ENCODE measurements at places on chromosomes 2 and 18.

GRCh38 chr2:54579061-54579681, 123.0 kb downstream of the SPTBN1 start:
- no peak for DNase-seq

DNA sequence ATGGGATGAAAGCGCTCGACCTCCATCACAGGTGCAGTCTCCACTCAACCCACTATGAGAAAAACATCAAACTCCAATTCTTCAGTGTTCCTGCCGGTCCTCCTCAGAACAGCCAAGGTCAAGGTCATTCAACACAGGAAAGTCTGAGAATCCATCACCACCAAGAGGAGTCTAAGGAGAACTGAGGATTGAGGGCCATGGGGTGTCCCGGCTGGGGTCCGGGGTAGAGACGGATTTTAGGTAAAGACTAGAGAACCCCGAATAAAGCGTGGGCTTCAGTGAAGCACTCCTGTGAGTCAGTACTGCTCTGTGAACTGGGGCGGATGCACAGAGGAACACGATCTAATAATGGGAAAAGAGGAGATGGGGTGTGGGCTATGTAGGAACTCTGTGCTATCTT, 41.8 kb downstream of the PTGR3 start:
- DNase-seq = no peak

GRCh38 chr2:105379741-105380186, 19.1 kb downstream of the FHL2 start:
- no peak for DNase-seq

- no peak for DNase-seq
Measured at GRCh38 chr2:176514805-176515500, 245.7 kb downstream of the MTX2 start.

DNA sequence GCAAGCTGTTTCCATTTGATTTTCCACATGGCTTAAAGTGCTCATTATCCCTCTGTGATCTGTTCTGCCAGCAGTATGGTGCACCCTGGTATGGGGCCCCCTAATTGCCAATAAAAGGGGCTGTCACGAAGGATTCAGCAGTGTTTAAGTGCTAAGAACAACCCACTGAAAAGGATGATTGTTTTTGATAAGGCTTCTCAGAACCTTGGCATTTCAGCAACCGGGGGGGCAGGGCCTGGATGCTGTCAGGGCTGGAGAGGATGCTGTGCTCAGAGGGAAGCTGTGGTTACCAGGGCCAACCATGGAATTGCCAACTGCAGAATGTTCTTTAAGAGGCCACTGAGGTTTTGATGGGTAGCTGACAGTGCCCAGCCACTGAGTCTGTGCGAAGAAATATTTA, 117.8 kb downstream of the CTIF start:
- DNase-seq = no peak

DNA sequence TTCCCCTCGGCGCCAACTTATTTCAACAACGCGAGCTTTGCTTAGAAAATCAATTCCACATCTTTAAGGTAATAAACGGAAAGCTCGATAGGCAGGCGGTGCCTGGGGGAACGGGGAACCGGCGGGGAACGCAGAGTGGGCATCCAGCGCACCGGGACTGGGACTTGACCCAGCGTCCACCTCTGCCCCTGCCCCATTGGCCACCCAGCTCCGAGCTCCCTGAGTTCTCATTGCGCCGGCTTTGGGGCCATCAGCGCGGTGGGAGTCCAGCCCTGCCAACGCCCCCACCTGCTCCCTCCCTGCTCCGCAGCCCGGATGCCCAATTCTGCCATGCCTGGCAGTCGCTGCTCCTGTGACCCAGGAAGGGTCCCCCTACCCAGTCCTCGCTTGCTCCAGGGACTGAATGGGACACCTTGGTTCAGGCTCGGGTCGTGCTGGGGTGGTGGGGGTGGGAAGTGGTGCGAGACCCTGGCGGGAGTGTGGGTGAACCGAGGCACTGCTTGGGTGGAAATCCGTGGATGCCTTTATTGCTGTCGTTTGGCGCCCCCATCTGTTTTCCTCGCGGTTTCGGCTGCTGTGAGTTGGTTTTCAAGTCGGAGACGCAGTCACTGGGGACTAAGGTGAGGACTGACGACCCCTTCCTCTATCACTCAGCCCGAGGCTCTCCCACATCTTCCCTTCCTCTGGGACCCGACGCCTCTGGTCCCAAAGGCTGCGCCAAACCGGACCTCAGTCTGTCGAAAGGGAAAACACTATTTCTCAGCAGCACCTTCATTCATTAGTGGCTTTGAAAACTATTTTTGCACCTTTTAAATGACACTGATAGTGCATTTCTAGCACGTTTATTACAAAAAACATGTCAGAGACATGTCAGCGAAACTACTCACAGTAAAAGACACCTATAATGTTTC, 2.4 kb upstream of the EVX2 start:
- peak; percentile 14 for DNase-seq

DNA sequence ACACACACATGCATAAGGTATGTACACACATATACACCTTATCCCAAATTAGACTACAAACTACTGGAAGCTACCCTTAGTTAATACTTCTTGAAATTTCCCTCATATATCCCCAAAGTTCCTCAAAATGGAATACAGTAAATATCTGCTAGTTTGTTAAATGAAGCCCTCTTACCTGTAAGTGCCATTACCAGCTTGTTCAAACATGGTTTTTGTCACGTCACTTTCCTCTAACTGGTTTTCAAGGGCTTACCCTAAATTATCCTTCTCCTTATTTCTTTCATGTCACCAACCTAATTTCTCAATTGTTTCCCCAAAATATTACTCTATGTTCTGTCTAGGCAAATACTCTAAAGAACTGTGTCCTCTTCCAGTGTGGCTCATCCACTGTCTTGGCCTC, 24.4 kb upstream of the KIDINS220 start:
- DNase-seq = no peak

DNA sequence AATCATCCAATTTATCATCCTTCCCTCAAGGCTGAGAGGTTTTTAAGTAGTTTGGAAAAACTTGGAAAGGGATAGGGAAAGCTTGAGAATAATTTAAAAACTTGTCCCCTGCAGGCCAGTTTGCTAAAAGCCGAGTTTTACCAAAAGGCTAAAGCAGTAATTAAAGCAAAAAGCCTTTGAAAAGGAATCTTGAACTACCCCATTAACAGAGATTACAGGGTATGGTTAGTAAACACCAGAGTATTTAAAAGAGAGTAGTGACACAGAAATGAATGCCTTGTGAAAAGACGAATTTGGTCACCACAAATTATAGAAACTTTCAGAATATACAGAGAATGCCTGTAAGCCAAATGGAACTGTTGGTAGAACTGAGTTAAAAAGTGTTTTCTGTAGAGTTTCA, 85.0 kb downstream of the FMNL2 start:
- DNase-seq = no peak

DNA sequence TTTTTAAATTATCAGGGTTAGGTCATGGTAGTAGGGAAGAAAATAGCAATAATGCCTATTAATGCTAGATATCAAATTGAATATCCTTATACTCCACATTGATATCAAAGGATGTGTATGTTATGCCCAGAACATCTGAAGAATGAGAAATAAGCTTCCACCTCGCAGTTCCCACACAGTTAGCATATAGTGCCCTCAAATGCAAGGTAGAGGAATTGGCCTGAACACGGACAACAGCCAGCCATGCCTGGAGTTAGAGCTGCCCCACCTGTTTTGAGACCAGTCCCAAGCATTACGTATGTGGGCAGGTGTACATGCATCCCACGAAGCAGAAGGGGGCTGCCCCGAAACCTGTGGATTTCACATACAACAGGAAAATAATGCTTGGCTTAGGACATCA, 79.6 kb downstream of the SUMO1 start:
- no peak for DNase-seq

DNA sequence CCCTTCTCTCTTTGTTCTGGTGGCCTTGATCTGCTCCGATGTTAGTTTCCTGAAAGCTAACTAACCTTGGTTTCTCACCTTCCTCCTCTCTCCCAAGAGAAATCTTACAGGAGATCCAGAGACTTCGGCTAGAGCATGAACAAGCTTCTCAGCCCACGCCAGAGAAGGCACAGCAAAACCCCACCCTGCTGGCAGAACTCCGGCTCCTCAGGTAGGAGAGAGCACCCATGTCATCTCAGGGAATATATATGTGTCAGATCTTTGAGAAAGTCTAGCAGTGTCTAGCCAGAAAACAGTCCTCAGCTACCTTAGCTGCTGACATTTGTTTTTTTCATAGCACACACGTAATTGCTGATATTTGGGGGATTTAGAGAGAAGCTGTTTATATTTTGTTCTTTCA, 148.1 kb downstream of the DTNA start:
- no peak for DNase-seq

DNA sequence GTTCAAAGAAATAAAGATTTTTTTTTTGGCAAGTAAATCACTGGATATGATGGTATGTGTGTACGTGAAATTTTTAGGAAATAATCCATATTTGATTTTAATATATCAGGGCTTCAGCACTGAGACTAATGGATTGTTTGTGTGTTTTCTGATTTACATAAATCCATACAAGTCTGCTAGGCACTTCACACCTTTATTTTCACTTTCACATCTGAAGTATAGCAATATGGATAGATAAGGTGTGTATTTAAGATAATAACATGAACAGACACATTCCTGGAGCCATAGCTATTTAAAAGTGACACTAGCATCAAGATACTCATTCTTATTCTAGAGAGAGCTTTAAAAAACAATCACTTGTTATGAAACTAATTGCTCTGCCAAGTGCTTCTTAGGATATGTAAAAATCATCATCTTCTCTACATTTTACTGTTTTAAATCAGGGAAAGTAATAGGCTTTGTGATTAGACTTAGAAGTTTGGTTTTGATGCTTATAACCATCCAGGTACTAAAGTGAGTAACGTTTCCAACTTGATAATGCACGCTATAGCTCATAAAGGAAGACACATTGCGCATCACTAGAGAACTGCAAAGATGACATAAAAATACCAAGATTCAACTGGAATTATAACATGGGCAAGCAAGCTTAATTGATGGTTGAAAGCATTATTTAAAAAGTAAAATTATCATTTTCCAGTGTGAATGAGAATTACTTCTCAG, 208.9 kb downstream of the ZEB2 start:
- no peak for DNase-seq

DNA sequence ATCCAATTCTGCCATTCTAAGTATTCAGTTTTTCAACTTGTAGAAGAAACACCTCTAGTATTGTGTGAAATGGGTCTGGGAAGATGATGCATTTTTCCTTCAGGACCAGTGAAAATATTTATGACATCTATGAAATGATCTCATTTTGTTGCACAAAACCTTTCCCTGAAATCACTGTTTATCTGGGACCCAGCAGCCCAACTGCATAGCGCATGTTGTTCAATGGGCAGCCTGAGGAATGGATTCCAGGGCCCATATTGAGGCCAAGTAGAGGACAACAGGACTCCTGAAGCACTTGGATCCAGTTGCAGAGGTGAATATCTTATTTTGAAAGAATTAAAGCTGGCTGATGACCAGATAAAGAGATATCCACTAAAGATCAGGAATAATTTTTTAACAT, 7.3 kb downstream of the RBMS1 start:
- DNase-seq = no peak

GRCh38 chr2:96153291-96153713, 8.1 kb upstream of the DUSP2 start:
- no peak for DNase-seq

GRCh38 chr2:100427627-100428258, 10.3 kb upstream of the CHST10 start:
- DNase-seq = peak; percentile 50

GRCh38 chr2:62586981-62587380, 81.0 kb upstream of the TMEM17 start:
- peak; percentile 28 for DNase-seq

- DNase-seq = no peak
Measured at GRCh38 chr2:8452979-8453903, 228.6 kb upstream of the ID2 start.

DNA sequence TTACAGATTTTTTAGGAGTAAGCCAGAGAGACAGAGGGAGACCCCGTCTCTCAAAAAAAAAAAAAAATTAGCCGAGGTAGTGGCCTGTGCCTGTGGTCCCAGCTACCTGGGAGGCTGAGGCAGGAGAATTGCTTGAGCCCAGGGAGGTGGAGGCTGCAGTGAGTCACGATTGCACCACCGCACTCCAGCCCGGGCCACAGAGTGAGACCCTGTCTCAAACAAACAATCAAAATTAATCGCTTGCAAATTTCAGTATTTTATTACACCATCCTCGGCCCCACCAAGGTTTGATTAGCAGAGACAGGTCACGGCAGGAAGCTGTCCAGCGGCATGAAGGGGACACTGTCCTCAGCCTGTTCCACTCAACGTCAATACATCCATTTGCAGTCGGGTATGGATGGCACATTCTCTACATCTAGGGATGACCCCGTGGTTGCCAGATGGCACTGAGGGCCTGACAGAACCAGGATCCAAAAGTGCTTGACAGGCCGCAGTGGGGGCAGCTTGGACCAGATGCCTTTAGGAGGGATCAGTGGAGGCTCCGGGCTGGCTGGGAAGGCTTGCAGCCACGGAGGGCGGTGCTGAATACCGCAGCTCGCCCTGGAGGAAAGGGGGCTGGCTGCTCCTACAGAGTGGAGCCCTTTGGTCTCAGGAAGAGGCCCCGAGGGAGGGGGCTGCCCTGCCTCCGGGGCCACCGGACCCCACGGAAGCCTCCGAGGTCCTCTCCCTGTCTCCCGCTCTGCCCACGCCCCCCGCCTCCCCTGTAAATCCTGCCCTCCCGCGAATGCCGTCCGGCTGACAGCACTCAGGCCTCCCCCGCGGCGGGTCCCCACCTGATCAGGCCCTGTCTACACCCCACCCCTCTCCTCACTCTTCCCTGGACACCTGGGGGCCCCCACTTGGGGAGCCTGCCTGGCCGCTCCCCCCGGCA, 13.1 kb downstream of the ASPRV1 start:
- no peak for DNase-seq

- peak; percentile 61 for DNase-seq
Measured at GRCh38 chr2:202494300-202495229, 118.4 kb downstream of the BMPR2 start.

GRCh38 chr2:207073801-207074678, 91.7 kb downstream of the KLF7 start:
- peak; percentile 49 for DNase-seq

- no peak for DNase-seq
Measured at GRCh38 chr2:136796339-136796738, 31.0 kb downstream of the THSD7B start.

Data from hippocampal formation (tissue), 2 donors.